ENCODE measurements at places on chromosomes 3 and 15.

DNA sequence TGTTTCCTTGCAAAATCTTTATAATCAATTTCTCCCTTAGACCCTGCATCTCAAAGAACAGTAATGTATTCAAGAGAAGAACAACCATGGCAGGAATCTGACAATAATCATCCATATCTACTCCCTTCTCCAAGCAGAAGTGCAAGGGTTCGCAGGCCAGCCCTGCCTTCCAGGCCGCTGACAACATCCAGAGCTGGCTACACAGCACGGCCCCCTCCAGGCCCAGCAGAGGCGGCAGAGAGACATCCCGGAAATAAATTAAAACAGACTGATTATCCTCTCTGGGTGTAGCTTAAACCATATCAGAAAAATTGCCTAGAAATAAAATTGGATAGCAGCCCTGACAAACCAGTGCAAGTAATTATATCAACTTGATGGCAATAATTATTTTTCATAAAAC lies 223.3 kb downstream of the FAM43A start:
- DNase-seq = no peak

- DNase-seq = no peak
Measured at GRCh38 chr3:4807381-4808280, 171.6 kb upstream of the BHLHE40 start.

DNA sequence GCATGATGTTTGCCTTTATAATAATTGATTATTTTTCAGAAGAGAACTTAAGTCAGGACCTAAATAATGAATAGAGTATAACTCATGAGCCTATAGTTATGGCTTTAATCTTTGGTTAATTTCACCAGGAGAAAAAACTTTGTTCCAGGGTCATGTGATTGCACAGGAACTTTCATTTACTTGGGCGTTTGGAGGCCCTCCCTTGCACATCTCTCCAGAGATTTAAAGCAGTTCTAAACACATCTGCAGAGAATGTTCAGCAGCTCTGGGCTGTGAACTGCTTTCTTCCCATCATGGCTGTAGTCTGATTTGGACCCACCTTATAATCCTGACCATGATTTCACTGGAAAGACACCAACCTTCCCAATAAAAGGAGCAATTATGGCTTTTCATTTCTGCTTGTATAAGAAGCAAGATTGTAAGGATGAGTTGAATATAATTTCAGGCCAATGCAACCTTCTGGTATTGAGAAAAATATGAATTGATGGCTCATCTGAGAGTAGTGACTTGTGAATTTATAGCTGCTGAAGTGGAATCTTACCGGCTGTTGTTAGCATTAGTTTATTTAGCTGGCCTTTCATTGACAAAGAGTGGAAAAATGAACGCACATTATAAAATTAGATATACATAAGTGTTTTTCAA lies 80.9 kb upstream of the PRTG start:
- DNase-seq = no peak

DNA sequence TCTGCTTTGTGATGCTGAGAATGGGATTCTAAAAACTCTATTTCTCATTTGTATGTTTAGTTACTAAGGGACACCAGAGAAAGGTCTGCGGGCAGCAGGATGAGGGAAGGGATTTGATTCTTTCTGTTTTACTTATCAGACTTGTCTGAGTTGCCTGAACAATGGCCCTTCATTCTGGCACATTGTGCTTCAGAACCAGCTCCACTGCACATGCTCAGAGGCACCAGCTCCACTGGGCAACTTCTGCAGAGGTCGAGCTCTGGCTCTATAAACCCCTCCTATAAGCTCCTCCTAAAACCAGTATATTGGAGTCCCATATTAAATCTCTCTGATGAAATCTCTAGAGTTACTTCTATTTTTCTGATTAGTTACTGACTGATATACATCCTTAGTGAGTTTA lies 453.2 kb upstream of the CDIN1 start:
- no peak for DNase-seq

GRCh38 chr3:34072297-34072696 lies 273.9 kb downstream of the PDCD6IP start:
- no peak for DNase-seq

GRCh38 chr3:175007306-175007705 lies 148.2 kb downstream of the NAALADL2 start:
- DNase-seq = no peak

GRCh38 chr3:50714946-50715345 lies 40.2 kb downstream of the DOCK3 start:
- DNase-seq = no peak

- DNase-seq = no peak
Measured at GRCh38 chr3:7322957-7323669, 462.2 kb downstream of the GRM7 start.

DNA sequence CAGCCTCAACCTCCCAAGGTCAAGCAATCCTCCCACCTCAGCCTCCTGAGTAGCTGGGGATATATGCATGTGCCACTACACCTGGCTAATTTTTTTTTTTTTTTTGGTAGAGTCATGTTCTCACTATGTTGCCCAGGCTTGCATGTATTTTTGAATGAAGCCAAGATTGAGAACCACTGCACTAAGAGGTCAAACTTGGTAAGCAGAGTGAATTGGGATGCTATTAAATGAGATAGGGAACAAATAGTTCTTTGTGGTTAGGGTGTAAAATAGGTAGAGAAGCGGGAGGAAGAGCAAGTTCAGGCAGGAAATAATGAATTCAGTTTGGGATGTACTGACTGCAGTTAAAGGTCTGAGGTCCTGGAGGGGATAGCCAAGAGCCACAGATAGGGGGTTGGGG lies 39.9 kb upstream of the PIAS1 start:
- DNase-seq = no peak

- DNase-seq = no peak
Measured at GRCh38 chr3:116378077-116378476, 67.2 kb downstream of the LSAMP start.

GRCh38 chr3:188486952-188487351 lies 333.0 kb downstream of the LPP start:
- DNase-seq = no peak

DNA sequence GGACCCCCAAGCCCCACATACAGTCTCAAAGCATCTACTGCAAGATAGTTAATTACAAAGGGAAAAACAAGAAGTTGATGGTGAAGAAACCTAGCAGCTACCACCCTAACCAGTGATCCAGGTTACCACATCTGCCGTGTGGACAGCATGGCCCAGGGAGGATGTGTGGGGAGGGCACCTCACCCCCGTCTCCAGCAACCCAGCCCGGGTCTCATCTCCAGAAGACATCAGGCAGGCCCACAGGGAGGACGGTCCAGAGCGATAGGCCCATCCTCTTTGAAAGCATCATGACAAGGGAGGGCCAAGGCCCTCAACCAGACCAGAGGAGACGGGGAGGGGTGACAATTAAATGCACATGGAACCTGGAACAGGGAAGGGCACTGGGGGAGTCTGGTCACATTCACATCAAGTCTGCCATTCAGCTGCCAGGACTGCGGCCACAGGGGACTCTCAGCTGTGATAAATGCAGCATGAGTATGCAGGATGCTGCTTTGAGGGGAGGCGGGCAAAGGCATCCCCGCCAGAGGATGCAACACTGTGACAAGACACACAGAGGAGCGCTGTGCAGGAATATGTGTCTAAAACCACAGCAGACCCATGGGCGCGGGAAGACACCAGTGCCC lies 18.8 kb downstream of the ZXDC start:
- DNase-seq = no peak

- no peak for DNase-seq
Measured at GRCh38 chr15:39931615-39932014, 2.3 kb upstream of the EIF2AK4 start.

Measured in RKO (cell line).